Thoracic aorta (tissue), 2 donors: ENCODE measurements at places on chromosomes 2 and 18.

DNA sequence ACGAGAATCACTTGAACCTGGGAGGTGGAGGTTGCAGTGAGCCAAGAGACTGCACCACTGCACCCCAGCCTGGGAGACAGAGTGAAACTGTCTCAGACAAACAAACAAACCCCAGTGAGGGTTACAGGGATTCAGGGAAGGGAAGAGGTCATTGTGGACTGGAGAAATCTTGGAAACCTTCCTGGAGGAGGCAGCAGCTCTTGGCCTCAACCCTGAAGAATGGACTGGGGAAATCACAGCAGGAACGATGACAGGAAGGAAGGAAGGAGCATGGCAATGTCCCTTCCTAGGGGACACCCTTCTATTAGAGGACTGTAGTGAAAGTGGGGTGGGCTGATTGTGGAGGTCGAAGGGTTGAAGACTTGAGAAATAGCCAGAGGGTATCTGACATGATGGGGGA is 72.5 kb downstream of the DNMT3A start:
- H3K36me3 ChIP-seq = peaks cover 21% of the 10 kb centered on the region
- no peaks in the 10 kb centered on the region for H3K4me1 ChIP-seq
- H3K27me3 ChIP-seq = no peaks in the 10 kb centered on the region
- no peak overlapping the region for H3K4me3 ChIP-seq
- H3K27ac ChIP-seq = no peak overlapping the region

GRCh38 chr2:143261986-143262385 is 132.8 kb downstream of the ARHGAP15 start:
- no peak for DNase-seq
- H3K27ac ChIP-seq = no peak overlapping the region
- H3K36me3 ChIP-seq = no peaks in the 10 kb centered on the region
- H3K4me1 ChIP-seq = peaks cover 6% of the 10 kb centered on the region
- no peaks in the 10 kb centered on the region for H3K27me3 ChIP-seq

GRCh38 chr2:182610231-182610630 is 105.8 kb upstream of the DNAJC10 start:
- DNase-seq = no peak
- no peak overlapping the region for H3K4me3 ChIP-seq
- no peaks in the 10 kb centered on the region for H3K27me3 ChIP-seq
- no peaks in the 10 kb centered on the region for H3K4me1 ChIP-seq

GRCh38 chr2:138718405-138718804 is 61.8 kb downstream of the NXPH2 start:
- no peaks in the 10 kb centered on the region for H3K27me3 ChIP-seq
- no peak for DNase-seq
- H3K4me3 ChIP-seq = no peak overlapping the region
- no peaks in the 10 kb centered on the region for H3K36me3 ChIP-seq
- no peak overlapping the region for H3K27ac ChIP-seq
- H3K4me1 ChIP-seq = no peaks in the 10 kb centered on the region

- no peak for DNase-seq
- no peak overlapping the region for H3K27ac ChIP-seq
- no peaks in the 10 kb centered on the region for H3K27me3 ChIP-seq
- no peaks in the 10 kb centered on the region for H3K36me3 ChIP-seq
Measured at GRCh38 chr2:96167407-96168013, 22.3 kb upstream of the DUSP2 start.

- peak overlapping the region; percentile 20 for H3K27ac ChIP-seq
- no peak for DNase-seq
- H3K36me3 ChIP-seq = no peaks in the 10 kb centered on the region
- H3K4me3 ChIP-seq = no peak overlapping the region
- peaks cover 14% of the 10 kb centered on the region for H3K4me1 ChIP-seq
Measured at GRCh38 chr2:113257516-113258264, 21.0 kb downstream of the PAX8 start.

- H3K27ac ChIP-seq = no peak overlapping the region
- DNase-seq = no peak
- H3K36me3 ChIP-seq = no peaks in the 10 kb centered on the region
- no peaks in the 10 kb centered on the region for H3K4me1 ChIP-seq
- no peak overlapping the region for H3K4me3 ChIP-seq
- H3K27me3 ChIP-seq = no peaks in the 10 kb centered on the region
Measured at GRCh38 chr2:84866122-84866521, 14.8 kb downstream of the TRABD2A start.

- no peaks in the 10 kb centered on the region for H3K27me3 ChIP-seq
- H3K4me1 ChIP-seq = peaks cover 13% of the 10 kb centered on the region
- peak; percentile 38 for DNase-seq
- peak overlapping the region; percentile 99 for H3K27ac ChIP-seq
- peak overlapping the region; percentile 81 for H3K4me3 ChIP-seq
- H3K36me3 ChIP-seq = no peaks in the 10 kb centered on the region
Measured at GRCh38 chr2:42809819-42810120, 17.4 kb upstream of the HAAO start.

DNA sequence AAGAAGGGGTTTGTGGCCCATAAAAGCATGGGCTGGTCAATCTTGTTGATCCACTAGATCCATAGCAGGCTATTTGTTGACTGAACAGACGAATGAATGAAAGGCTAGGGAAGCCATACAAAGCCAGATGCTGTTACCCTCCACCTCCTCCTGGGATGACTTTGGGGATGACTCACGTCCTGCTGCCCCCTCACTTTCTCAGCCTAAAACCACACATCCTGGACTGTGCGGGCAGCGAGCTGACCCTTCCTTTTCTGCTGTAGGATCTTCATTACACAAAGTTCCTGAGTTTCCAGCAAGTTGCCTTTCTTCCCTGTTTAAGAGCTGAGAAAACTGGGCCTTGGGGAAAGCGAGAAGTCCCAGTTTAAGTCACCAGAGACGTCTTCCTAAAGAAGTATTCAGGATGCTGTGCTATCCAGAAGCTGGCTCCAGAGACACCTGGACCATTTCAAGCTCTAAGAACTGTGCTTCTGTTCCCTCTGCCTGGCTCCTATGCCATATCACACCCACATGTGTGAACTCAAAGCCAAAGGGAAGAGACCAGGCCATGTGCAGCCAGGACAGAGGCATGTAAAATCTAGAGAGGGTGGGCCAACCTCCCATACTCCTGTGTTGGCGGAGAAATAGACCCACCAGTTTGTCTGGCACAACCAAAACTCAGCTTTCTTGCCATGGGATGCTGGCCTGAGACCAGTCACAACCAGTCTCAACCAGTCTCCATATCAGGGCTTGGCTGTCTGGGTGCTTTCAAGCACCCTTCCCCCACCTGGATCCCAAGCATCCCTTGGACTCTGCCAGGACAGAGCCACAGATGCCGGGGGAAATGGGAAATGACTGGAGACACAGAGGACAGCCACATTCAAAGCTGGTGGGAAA is 4.7 kb upstream of the SLC20A1 start:
- no peak overlapping the region for H3K4me3 ChIP-seq
- DNase-seq = no peak
- H3K4me1 ChIP-seq = peaks cover 5% of the 10 kb centered on the region
- H3K27ac ChIP-seq = peak overlapping the region; percentile 56
- H3K27me3 ChIP-seq = no peaks in the 10 kb centered on the region

DNA sequence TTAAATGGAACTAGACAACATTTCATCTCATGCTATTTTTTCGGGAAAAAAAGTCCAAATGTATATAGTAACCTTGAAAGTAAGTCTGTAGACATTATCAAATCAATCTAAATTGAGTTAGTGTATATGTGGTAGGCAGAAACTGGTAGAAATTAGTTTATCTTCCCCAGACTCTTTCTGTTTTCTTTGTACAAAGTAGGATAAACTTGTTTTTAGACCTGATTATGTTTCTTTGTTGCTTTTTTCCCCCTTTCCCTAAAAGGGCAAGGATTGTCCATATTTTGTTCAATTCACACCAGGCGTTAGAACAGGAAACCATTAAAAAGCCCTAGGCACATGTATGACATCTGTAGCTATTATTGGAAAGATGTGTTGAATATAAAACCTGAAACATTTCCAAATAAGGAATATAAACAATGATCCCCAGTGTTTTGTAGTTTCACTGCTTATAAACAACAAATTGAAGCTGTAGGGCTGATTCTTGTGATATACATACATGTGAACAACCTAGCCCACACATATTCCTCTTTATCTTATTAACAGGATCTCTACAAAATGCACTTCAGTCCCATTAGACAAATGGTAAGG is 528.3 kb downstream of the PARD3B start:
- DNase-seq = no peak
- no peaks in the 10 kb centered on the region for H3K4me1 ChIP-seq
- no peaks in the 10 kb centered on the region for H3K36me3 ChIP-seq
- H3K27me3 ChIP-seq = no peaks in the 10 kb centered on the region

- no peaks in the 10 kb centered on the region for H3K4me1 ChIP-seq
- H3K4me3 ChIP-seq = no peak overlapping the region
- no peak for DNase-seq
- H3K27ac ChIP-seq = no peak overlapping the region
- no peaks in the 10 kb centered on the region for H3K27me3 ChIP-seq
- H3K36me3 ChIP-seq = no peaks in the 10 kb centered on the region
Measured at GRCh38 chr2:215036314-215036713, 102.1 kb downstream of the ABCA12 start.

DNA sequence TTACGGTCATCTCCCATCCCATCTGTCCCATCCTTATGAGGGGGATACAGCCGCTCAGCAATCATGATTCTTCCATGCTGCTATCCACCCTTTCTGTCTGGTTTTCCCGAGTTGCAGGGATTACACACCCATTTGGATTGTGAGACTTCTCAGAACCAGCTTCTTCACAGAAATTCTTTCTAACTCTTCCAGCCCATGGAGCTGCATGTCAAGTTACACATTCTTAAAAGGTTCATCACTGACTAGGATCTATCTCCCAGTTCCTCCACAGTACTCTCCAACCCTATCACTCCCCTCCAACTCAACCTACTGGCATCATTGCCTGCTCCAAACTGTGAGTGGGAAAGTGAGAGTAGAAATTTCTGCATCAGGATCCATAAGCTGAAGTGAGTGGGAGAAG is 558.2 kb upstream of the TNP1 start:
- no peaks in the 10 kb centered on the region for H3K36me3 ChIP-seq
- peaks cover 56% of the 10 kb centered on the region for H3K4me1 ChIP-seq
- no peak overlapping the region for H3K4me3 ChIP-seq
- peak overlapping the region; percentile 20 for H3K27ac ChIP-seq
- DNase-seq = no peak
- H3K27me3 ChIP-seq = no peaks in the 10 kb centered on the region

- no peaks in the 10 kb centered on the region for H3K27me3 ChIP-seq
- H3K36me3 ChIP-seq = no peaks in the 10 kb centered on the region
- no peak overlapping the region for H3K4me3 ChIP-seq
- H3K4me1 ChIP-seq = no peaks in the 10 kb centered on the region
Measured at GRCh38 chr2:120060088-120060623, 47.3 kb downstream of the EPB41L5 start.

DNA sequence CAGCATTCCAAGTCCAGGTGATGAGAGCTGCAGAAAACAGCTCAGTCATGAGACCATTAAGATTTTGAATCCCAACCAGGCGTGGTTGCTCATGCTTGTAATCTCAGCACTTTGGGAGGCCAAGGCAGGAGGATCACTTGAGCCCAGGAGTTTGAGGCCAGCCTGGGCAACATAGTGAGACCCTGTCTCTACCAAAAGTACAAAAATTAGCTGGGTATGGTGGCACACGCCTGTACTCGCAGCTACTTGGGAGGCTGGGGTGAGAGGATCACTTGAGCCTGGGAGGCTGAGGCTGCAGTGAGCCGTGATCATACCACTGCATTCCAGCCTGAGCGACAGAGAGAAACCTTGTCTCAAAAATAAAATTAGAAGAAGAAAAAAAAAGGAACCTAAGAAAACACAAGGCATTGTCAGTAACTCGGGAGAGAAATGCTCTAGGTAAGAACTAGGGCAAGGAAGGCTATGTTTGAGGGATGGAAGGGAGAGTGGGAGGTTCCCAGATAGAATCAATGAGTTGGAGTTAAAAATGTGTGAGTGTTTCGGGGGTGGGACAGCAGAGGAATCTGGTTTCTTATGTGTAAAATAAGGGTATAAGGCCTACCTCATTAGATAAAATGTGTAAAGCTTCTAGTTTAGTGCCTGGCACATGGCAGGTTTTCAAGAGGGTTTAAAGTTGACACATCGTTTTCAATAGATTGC is 23.3 kb upstream of the MTA3 start:
- H3K36me3 ChIP-seq = no peaks in the 10 kb centered on the region
- H3K27me3 ChIP-seq = no peaks in the 10 kb centered on the region
- no peak for DNase-seq
- no peak overlapping the region for H3K27ac ChIP-seq

GRCh38 chr18:74065366-74065765 is 82.3 kb downstream of the FBXO15 start:
- DNase-seq = no peak
- H3K4me1 ChIP-seq = no peaks in the 10 kb centered on the region
- no peak overlapping the region for H3K27ac ChIP-seq

- no peak overlapping the region for H3K27ac ChIP-seq
- no peaks in the 10 kb centered on the region for H3K36me3 ChIP-seq
- DNase-seq = no peak
Measured at GRCh38 chr2:174020926-174021662, 55.9 kb upstream of the SP3 start.

DNA sequence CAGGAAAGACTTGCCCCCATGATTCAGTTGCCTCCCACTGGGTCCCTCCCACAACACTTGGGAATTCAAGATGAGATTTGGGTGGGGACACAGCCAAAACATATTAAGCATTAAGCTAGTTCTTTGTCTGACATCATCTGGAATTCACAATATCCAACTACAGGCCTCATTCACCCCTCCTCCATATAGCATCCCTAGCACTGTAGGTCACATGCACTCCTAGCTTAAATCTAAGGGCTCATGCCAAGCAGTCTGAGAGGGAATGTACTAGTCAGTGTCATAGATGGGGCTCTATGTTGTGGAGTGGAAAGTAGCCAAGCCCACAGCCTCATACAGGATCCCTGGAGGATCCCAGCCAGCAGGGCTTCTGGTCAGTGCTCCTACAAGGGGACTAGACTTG is 92.1 kb downstream of the IRS1 start:
- H3K4me3 ChIP-seq = no peak overlapping the region
- DNase-seq = no peak
- H3K4me1 ChIP-seq = no peaks in the 10 kb centered on the region
- H3K27me3 ChIP-seq = no peaks in the 10 kb centered on the region
- no peak overlapping the region for H3K27ac ChIP-seq

- H3K4me1 ChIP-seq = no peaks in the 10 kb centered on the region
- no peak overlapping the region for H3K4me3 ChIP-seq
- no peak for DNase-seq
- no peaks in the 10 kb centered on the region for H3K27me3 ChIP-seq
Measured at GRCh38 chr2:104638190-104638858, 215.6 kb upstream of the POU3F3 start.

GRCh38 chr2:36059691-36060090 is 295.9 kb upstream of the CRIM1 start:
- H3K36me3 ChIP-seq = no peaks in the 10 kb centered on the region
- no peaks in the 10 kb centered on the region for H3K27me3 ChIP-seq
- H3K27ac ChIP-seq = no peak overlapping the region
- no peak for DNase-seq

- no peak overlapping the region for H3K27ac ChIP-seq
- H3K4me1 ChIP-seq = no peaks in the 10 kb centered on the region
- no peaks in the 10 kb centered on the region for H3K36me3 ChIP-seq
- no peak for DNase-seq
- H3K27me3 ChIP-seq = no peaks in the 10 kb centered on the region
Measured at GRCh38 chr2:58291726-58292438, 50.8 kb upstream of the FANCL start.

DNA sequence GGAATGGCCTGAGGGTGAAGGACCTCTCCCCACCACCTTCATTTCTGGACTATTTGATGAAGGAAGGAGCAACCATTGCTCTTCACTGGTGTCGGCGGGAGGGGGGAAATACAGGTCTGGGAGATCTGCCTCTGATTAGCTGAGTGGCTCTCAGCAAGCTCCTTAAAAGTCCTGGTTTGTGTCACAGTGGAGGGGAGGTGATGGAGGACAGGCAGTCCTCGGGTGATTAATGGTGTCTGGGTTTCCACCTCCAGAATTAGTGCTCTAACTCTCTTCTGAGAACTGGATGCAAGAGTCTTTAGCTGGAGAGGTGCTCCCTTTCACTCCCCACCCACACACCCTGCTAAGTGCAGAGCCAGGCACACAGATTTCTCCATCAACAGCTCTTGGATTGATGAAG is 83.2 kb downstream of the TTC32 start:
- H3K4me3 ChIP-seq = no peak overlapping the region
- DNase-seq = no peak
- peak overlapping the region; percentile 58 for H3K27ac ChIP-seq
